Activated T-cell treated with anti-CD3 and anti-CD28 coated beads for 24 hours (primary cell): ENCODE measurements at places on chromosomes 5 and 9.
A peak's percentile ranks its signal among the peaks of the same experiment; 100 is the strongest.

- no peak for DNase-seq
These were observed 24.0 kb upstream of the LTC4S start for GRCh38 chr5:179769796-179770195.

GRCh38 chr5:35785601-35786085 lies 71.0 kb upstream of the IL7R start:
- DNase-seq, result no peak

GRCh38 chr9:133252301-133253020 lies 22.5 kb downstream of the ABO start:
- no peak for DNase-seq

GRCh38 chr9:137317021-137317717 lies 15.1 kb upstream of the NRARP start:
- no peak for DNase-seq

GRCh38 chr9:15386465-15386864 lies 36.2 kb upstream of the SNAPC3 start:
- DNase-seq, result no peak

GRCh38 chr5:111143910-111144309 lies 51.8 kb downstream of the WDR36 start:
- no peak for DNase-seq

- DNase-seq, result no peak
These were observed 1.9 kb downstream of the LRRC19 start for GRCh38 chr9:27003426-27004077.

DNA sequence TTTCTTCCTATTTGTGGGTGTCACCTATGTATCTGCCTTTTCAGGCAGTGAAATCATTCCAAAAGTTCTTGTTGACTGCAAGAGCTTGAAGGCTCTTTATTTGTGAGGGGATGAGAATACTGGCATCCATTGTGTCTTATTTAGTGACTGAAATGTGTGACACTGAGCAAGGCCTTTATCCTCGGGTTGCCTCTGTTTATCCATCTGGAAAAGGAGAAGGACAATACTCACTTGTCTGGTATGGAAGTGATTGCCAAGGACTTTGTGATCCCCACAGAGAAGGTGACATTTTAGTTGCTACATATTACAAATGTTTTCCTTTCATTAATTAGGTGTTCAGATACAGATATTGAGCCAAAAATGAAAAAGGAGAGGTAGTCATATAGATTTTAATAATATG lies 80.2 kb downstream of the ARRDC3 start:
- DNase-seq, result no peak

DNA sequence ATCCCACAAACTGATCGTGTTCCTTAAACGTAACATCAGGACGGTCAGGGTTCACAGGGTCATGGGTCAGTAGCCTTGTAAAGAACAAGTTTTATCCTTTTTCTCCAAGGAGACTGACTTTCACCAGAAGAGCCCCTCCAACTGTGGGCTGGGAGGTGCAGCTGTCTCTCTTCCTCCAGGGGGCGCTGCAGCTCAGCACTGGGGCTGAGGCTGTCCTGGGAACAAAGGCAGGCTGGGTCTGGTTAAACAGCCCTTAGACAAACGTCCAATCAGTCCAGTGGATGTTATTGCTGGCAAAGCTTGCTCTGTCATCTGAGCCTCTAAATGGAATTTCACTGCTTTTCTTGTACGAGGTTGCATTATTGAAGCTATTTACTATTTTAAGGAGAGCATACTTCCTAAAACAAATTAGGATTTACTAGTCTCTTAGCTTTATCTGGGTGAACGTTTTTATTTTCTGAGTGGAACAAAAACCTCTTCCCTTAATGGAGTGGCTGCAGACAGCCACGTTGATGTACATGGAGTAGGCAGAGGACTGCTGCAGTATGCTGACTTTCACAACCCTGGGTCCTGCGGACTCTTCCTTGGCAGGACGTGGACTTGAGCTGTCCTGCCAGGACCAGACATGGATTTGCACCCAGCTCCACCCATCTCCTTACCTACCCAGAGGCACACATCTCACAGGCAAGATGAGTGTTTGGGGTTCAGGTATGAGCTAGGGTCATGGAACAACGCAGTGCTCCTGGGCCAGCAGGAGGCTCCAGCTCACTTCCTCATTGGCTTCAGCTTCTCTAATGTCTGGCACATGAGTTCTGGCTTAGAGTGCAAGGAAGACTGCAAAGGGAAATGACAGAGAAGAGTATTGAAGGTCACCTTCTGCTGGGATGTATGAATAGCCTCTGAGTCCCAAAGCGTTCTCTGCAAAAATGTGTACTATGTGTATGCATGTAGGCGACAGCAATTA lies 7.8 kb downstream of the EXOSC2 start:
- peak; percentile 55 for DNase-seq

DNA sequence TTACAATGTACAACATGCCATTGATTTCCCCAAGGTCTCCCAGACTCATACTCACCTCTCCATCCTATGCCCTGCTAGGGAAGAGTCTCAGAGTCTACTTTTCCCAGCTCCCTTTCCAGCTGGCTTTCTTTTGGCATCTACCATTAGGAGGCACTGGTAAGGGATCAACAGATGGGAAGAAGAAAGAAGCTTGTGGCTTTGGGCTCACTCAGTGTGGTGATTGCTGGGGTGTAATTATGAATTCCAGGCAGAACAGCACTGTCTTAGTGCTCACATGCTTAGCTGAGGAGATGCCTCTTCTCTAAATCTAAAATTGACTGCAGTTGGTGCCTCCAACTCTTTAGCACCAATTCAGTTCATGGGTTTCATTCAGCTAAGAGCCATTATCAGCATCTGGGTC lies 330.0 kb downstream of the PSAT1 start:
- DNase-seq, result no peak

- no peak for DNase-seq
These were observed 812 bp downstream of the CACFD1 start for GRCh38 chr9:133460405-133461175.

- DNase-seq, result no peak
These were observed 68.2 kb upstream of the SLIT3 start for GRCh38 chr5:169369130-169369529.

- DNase-seq, result no peak
These were observed 399.0 kb downstream of the IRX1 start for GRCh38 chr5:3994628-3995027.

DNA sequence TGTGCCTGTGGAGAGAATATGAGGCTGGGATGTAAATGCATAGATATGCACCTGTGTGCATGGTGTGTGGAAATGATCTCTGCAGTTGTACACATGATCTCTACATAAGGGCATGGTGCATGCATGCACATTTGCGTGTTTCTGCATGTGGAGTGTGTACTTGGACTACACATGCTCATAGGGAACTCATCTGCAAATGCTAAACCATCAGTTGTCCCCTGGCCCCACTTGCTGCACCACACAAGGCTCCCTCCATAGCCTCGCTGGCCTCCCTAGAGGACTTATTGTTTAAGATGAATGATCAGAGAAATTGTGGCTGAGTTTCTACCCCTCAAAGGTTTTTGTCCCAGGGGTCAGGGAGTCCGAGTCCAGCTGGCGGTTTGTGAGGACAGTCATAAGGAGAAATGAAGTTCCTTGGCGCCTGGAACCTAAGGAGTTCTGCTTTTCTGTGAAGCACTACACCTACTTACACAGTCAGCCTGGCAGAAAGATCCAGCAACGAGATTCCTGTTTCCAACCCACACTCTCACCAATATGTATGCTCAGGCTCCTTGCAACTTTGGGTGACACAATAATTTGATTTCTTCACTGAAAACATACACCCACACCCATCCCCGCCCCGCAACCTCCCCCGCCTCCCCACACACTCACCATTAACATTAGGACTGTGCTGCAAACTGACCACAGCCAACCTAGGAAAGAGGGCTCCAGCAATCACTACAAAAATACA lies 79.9 kb upstream of the CPEB4 start:
- DNase-seq, result no peak

- DNase-seq, result no peak
These were observed 68.9 kb downstream of the PHF2 start for GRCh38 chr9:93645149-93645889.

GRCh38 chr5:6745706-6746222 lies 32.5 kb downstream of the TENT4A start:
- DNase-seq, result no peak

DNA sequence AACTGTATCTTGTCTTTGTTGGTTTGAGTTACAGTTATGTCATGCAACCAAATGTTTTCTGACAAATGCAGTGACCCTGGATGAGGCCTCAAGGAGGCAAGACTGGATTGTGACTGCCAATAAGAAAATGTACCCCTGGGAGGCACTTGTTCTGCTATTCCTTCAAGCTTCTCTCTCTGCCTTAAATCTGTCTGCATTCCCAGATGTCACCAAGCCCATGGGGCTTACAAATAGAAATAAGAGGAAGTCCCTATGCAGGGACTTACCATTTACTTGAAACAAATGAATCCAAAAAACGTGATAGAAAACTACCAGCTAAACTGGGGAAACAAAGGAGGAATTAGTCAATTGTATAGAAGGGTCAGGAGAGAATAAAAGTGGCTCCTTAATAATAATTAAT lies 8.2 kb upstream of the PARP8 start:
- DNase-seq, result no peak

GRCh38 chr5:154603953-154604679 lies 126.1 kb upstream of the HAND1 start:
- no peak for DNase-seq

DNA sequence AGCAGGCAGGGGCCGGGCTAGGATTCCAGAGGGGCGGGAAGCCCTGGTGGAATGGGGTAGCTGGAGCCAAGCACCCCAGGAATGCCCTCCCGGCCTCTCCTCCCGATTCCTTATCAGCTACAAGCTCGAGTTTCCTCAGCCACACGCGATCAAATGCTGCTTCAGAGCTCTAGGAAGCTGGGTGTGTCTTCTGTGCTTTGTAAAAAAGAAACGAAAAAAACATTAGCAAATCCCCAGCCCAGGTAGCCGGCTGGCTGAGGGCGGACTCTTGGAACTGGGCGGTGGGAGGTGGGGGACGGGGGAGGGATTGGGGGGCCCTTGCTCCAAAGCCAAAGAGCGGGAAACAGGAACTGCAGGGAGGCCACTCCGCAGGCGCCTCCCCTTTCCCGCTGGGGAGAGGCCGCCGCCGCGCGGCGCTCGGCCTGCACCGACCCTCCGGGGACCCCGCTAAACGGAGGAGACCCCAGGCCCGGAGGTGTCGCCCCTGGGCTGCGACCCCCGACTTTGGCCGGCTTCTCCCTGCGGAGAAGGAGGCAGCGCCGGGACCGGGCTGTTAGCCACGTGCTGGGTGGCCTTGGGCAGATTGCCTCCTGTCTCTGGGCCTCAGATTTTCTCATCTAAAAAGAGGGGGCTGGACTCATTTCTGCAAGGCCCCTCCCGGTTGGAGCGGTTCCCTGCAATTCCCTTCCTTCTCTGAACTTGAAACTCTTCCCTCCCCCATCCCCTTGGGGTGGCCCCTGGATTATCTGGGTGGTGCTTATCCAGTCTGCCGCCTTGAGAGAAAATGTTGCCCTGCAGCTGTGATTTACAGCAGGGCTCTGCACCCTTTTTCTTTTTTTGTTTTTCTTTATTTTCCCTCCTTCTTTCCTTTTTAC lies 40.9 kb upstream of the FABP6 start:
- DNase-seq, result no peak

DNA sequence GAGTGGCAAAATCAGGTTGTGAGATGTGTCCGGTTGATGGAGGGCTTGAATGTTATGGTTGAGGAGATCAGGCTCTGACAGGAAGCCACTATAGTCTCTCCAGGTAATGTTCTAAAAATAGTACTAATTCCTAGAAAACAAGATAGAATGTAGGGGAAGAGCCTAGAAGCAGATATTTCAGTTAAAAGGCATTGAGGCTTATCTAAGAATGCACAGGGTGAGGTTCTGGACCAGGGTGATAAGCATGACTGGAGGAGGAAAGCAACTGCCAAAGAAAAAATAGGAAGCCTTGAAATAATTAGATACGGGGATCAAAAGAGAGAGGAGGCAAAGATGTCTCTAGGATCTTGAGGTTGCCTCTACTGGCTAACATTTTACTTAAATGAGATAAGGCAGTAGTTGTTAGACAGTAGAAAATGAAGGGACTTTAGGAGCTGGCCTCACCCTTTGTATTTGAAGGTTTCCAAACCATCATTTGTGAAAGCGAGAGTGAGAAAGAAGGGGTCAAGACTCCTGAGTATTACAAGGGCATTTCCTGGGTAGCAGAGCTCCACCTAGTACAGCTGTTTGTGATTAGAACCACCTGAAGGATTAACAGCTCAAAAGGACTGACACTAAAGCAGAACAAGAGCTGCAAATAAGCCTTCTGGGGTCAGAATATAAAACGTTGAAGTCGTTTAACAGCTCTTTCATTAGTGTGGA lies 15.4 kb upstream of the ARL15 start:
- DNase-seq, result no peak

GRCh38 chr9:113350107-113350661 lies 843 bp downstream of the BSPRY start:
- DNase-seq, result no peak

GRCh38 chr9:98518556-98518955 lies 190.2 kb downstream of the GABBR2 start:
- DNase-seq, result no peak

DNA sequence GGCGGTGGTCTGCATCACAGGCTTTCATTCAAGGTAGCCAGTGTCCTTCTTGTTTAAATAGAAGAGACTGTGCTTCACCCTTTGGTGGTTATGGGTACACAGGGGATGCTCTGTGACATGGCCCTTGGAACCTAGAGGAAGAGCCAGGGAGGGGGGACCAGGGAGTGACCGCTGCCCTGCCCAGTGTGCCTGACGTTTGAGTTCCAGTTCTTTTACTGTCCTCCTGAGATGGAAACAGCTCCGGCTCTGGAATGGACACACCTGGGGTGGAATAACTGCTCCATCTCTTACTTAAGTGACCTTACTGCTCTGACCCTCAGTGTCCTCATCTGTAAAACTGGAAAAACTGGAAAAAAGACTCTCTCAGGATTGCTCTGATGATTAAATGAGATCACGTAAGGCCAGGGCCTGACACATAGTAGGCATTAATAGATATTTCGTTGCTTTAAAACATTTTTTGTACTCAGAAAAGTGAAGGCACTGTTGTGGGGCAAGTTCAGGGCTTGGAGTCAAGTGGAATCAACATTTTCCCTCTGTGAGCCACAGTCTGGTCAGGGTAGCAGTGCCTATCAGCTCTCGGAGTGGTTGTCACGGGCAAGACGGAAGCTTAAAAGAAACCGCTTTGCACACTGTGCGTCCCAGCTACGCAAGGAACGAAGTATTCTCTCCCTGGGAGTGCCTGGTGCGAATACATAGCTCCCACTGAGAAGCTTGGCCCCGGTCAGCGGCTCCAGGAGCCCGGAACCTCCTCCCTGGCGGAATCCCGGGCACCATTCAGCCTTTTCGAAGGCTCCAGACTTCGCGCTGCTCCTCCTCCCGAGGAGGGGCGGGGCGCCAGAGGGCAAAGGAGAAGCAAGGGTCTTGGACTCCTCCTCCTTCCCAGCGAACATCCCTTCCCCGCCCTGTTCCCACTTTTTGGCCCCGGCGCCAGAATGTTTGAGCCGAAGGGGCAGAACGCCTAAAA lies 5.8 kb downstream of the POU4F3 start:
- DNase-seq, result no peak

- DNase-seq, result no peak
These were observed 56.3 kb downstream of the TSSK1B start for GRCh38 chr5:113378514-113378913.

DNA sequence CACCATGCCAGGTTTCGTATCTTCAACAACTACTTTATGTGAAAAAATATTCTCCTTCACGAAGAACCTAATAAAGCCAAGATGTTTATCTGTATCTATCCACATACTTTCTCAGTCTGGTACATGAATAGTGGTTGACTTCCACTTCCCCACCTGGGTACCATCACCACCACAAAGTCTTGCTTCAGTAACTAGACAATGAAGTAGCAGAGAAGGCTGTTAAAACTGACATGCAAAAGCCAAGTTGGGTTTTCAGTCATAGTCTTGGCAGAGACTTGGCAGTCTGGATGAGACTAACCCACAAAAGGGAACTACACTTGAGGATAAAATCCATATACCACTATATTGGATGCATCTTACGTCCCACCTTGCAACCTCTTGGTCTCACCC lies 5.0 kb downstream of the P4HA2 start:
- DNase-seq, result no peak
